ENCODE measurements at places on chromosomes 7 and 10. TPM values are rescaled to one million over a fixed set of nuclear protein-coding genes. Genes with fewer than 3 reads are reported as not detected.

DNA sequence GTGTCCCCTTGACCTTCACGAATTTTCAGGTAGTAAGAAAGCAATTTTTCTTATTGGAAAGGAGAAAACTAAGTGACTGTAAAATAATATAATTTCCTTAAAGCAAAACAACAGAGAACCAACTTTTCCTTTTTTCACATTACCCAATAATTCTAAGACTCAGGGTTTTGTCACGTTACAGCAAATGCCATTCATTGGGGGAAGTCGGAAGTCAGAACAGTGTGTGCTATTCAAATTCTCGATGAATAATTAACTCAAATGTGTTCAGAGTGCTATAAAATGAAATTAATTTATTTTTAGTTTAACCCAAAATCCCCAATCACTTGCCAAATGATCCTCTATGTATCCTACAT is 40.0 kb downstream of the DIP2C start:
- DNase-seq = no peak

DNA sequence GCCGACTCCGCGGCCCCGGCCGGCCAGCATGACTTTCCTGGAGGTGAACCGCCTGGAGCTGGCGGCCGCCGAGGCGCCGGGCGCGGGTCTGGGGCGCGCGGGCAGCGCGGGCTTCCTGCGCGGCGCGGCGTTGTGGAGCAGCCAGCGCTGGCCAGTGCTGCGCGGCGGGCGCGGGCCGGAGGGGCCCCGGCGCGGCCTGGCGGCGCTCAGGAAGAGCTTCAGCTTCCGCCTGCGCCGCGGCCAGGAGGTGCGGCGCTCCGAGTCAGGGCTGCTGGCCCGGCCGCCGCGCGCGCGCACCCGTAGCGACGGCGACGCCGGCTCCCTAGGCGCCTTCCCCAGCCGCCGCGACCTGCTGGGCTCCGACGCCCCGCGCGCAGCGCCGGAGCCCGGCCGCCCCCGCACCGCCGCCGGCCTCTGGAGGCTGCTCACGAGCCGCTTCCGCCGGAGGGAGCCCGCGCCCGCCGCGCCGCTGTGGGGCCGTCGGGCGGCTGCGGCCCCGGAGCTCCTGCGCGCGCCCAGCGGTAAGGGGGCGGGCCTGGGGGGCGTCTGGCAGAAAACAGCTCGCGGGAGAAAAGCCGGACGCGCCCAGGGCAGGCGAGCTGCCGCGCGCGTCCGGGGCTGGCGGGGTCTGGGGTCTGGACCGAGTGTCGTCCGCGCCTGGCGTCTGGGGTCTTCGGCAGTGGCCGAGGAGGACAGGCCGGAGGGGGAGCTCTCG is 29.0 kb downstream of the AGAP3 start:
- DNase-seq = no peak

DNA sequence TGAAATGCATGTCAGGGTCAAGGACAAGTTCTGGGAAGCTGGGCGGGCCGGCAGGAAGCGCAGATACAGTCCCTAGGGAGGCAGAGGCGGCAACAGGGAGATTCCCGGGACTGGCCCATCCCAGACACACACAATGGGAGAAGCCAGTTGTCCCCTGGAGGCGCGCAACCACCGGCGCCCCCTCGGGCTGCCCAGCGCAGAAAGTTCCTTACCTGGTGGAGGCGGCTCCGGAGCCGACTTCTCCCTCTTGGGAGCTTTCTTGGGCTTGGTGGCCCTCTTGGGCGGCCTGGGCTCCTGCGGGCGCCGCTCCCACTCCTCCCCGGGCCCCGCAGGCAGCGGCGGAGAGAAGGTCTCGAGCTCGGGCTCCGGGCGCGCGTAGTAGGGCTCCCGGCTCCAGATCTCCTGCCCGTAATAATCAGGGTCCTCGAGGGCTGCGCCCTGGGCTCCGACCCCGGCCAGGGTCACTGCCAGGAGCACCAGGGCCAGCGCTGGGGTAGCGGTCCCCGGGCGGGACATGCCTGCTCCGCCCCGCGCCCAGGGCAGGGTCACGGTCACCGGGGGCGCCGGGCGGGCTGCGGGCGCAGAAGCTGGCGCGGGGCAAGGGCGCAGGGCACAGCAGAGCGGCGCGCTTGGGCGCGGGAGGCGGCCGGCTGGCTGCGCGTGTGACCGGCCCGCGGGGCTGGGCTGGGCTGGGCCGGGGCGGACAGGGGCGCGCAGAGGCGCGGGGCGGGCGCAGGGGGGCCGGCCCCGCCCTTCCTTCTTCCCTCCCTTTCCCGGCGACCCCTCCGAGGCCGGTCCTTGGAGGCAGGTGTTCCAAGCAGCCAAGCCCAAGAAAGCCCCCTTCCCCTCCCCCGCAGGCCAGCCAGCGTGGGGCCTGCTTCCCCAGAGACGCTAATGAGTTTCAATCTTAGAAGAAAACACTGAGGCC is at the start of gene CPXM2:
Gene CPXM2 (minus strand): TSS at position 664 of the 928 bp plus-strand sequence. CDS start 148 bp downstream, at position 516.
- no peak for DNase-seq

- no peak for DNase-seq
Observed at GRCh38 chr10:116408719-116409118, 18.9 kb upstream of the PNLIPRP3 start.

DNA sequence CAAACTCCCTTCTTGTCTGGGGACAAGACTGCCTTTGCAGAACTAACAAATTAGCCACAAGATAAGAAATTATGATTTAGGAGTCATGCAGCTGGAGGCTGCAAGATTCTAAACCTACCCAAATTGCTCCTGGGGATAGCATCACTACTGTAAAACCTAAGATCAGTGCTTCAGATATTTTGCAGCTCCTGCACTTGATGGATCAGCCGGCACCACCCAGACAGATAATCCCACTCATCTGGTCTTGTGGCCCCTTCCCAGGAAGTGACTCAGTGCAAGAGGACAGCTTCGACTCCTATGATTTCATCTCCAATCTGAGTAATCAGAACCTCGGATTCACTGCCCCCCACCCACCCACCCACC is 181.9 kb downstream of the AKR1D1 start:
- DNase-seq = no peak

DNA sequence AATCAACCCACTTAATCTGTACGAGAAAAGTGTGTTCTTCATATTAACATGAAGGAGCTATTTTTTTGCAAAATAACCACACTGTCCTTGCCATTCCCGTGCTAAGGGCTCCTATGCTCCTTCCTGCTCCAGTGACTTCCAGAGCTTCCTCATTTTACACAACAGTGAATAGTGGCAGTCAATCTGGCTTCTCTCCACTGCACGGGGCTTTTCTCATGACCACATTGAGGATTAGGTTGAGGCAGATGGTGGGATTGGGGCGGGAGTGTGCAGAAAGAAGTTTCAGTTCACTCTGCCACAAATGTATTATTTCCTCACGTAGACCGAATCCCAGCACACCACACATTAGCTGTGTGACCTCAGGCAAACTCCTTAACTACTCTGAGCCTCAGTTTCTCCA is 235.1 kb downstream of the ARHGAP12 start:
- peak; percentile 40 for DNase-seq

- DNase-seq = no peak
Observed at GRCh38 chr10:44956226-44956625, 3.4 kb upstream of the RASSF4 start.

- no peak for DNase-seq
Observed at GRCh38 chr7:6654842-6655610, 17.9 kb downstream of the ZNF316 start.

DNA sequence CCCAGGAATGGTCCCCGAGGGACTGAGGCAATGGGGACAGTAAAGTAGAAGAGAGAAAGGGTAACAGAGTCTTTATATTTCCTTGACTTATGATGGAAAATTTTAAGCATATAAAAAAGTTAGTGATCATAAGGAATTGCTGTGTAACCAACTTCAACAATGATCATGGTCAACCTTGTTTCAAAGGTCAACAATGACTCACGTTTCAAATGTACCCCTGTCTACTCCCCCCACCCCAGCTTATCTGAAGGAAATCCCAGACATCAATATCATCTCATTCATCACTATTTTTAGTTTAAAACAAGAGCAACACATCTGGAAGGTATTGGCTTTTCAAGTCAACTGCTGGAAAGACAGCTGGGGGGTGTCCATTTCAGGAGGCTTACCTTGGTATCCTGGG is 92.9 kb downstream of the SMURF1 start:
- no peak for DNase-seq

DNA sequence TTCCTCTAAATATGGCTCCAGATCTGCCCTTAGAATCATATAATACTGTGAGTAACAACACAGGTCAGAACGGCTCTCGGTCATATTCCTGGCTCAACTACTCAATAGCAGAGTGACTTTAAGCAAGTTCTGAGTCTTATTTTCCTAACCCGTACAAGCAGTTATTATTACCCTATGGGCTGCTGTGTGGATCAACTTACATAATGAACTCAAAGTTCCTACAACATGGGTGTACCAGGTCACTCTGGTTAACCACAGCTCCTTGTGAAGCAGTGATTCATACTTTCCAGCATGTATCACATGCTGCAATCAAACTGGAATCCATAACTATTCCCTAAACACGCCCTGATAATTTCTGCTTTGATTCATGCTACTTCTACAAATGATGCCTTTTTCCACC is 107.3 kb downstream of the LRRN3 start:
- peak; percentile 60 for DNase-seq

DNA sequence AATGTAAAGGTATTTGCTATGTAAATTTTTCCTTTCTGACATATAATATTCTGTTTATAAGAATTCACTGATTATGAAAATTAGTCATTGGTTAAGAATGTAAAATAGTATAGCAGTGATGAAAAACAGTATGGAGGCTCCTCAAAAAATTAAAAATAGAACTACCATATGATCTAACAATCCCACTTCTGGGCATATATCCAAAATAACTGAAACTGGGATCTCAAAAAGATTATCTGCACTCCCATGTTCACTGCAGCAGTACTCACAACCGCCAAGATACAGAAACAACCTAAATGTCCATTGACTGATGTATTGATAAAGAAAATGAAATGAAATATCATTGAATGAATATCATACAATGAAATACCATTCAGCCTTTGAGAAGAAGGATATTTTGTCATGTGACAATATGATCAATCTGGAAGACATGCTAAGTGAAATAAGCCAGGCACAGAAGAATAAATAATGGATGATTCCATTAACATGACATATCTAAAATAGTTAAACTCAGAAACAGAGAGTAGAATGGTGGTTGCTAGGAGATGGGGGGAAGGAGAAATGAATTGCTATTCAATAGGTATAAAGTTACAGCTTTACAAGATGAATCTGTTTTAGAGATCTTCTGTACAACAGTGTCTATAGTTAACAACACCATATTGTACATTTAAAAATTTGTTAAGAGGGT is 14.0 kb downstream of the C10orf88 start:
- DNase-seq = no peak

DNA sequence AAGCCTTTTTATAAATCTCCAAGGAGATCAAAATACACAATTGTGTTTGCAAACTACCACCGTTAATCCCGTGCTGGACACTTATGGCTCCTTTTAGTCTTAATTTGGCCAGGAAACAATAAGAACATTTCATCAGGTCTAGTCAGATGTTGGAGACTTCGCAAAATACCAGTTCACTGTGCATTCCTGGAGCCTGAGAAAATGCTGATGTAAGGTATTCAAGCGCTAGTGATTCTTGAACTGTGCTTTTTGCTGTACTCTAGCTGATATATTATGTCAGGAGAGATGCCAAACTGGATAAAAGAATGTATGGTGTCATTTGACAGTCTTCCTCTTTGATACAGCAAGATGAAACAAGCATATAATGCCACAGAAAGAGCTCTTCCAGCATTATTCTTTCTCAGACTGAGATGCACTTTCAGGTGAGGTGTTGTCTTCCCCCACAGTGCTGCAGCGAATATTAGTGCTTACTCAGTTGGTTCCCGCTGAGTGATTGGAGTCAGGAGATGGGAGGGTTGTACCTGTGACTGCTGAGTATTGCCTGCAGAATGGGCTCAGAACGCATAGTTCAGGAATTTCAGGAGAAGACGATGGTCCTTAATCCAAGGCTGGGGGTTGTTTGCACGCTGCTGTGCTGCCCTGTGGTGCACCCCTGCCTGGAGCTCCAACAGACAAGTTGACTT is 59.2 kb downstream of the OGDH start:
- DNase-seq = no peak

Gene LRRC18
- total RNA-seq = not detected

Gene CCDC136
- total RNA-seq = 16.5 TPM

Gene ITPRID1
- total RNA-seq = not detected

Gene UCMA
- not detected for total RNA-seq

Gene LRMDA
- total RNA-seq = 0.24 TPM
